ENCODE measurements at places on chromosomes 2 and 18. TPM values are rescaled to one million over a fixed set of nuclear protein-coding genes. Genes with fewer than 3 reads are reported as not detected.
A peak's percentile ranks its signal among the peaks of the same experiment; 100 is the strongest.

HNRNPA3 gene
- total RNA-seq = 71.0 TPM

DNA sequence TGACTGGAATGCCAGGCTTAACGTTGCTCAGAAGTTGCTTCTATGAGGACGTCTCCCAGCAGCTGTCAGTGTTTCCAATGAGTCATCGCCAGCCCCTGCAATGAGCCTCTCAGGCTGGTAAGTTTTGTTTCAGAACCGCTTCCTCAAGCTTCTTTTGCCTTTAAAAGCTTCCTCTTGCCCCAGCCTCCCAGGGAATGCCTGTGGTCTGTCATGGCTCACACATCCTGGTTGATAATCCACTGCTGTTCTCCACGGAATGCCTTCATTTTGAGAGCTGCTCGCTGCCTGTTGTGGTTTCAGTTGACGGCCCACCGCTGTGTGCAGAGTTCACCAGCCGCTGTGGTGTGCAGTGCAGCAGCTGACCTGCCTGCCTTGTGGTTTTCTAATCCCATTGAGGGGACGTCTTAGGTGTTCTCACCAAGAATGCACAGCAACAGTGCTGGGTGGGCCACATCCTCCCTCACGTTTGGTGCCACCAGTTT, 96.4 kb downstream of the RTP5 start:
- no peaks in the 10 kb centered on the region for H3K36me3 ChIP-seq
- H3K4me1 ChIP-seq = no peaks in the 10 kb centered on the region
- no peak overlapping the region for H3K4me3 ChIP-seq
- no peak overlapping the region for H3K27ac ChIP-seq
- H3K27me3 ChIP-seq = no peaks in the 10 kb centered on the region
- no peak for DNase-seq

DNA sequence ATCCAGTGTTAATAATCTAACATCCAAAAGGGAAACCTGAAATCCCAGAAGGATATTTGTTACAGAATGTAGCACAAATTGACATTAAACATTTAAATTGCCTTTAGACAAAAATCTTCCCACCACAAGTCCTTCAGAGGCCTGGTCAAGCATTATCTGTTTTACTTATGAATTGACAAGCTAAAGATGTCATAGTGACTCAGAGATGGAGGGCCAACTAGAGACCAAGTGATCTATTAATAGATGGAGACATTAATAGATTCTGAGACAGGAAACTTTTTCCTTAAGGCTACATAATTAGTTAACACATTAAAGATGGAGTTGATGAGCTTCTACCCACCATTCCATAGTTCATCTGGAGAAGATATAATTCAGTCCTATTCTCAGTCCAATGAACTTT, 526.2 kb downstream of the IRS1 start:
- no peaks in the 10 kb centered on the region for H3K27me3 ChIP-seq
- H3K36me3 ChIP-seq = no peaks in the 10 kb centered on the region
- H3K4me1 ChIP-seq = no peaks in the 10 kb centered on the region
- H3K4me3 ChIP-seq = no peak overlapping the region
- DNase-seq = no peak

DNA sequence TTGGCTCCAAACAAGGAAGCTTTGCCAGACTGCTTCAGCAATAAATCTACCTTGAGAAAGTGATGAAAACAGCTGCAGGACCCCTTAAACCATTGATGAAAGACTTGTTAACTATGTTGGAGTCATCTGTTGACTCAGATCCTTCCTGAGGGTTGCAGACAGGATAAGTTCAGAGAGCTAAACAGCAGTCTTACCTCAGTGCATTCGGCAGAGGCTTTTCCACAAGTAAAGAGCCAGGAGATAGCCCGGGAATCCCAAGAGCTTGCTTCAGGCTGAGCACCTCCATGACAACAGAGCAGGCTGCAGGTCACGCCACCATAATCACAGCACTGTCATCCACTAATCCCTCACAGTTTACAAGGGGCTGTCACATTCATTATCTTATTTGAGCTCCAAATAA, 23.7 kb downstream of the KIAA2012 start:
- no peaks in the 10 kb centered on the region for H3K27me3 ChIP-seq
- peaks cover 2% of the 10 kb centered on the region for H3K4me1 ChIP-seq
- H3K4me3 ChIP-seq = no peak overlapping the region
- no peak for DNase-seq

ST8SIA5 gene
- 0.78 TPM for total RNA-seq

GRCh38 chr18:7567474-7568425, 634 bp downstream of the PTPRM start:
- H3K27me3 ChIP-seq = no peaks in the 10 kb centered on the region
- no peaks in the 10 kb centered on the region for H3K36me3 ChIP-seq
- peak overlapping the region; percentile 94 for H3K27ac ChIP-seq
- peaks cover 7% of the 10 kb centered on the region for H3K4me1 ChIP-seq
- peak overlapping the region; percentile 60 for H3K4me3 ChIP-seq
- peak; percentile 63 for DNase-seq

GRCh38 chr2:168624028-168624427, 168.0 kb downstream of the CERS6 start:
- DNase-seq = no peak
- H3K36me3 ChIP-seq = no peaks in the 10 kb centered on the region
- H3K4me1 ChIP-seq = no peaks in the 10 kb centered on the region
- H3K4me3 ChIP-seq = no peak overlapping the region
- no peak overlapping the region for H3K27ac ChIP-seq
- no peaks in the 10 kb centered on the region for H3K27me3 ChIP-seq

LINC00305 gene
- not detected for total RNA-seq

DNA sequence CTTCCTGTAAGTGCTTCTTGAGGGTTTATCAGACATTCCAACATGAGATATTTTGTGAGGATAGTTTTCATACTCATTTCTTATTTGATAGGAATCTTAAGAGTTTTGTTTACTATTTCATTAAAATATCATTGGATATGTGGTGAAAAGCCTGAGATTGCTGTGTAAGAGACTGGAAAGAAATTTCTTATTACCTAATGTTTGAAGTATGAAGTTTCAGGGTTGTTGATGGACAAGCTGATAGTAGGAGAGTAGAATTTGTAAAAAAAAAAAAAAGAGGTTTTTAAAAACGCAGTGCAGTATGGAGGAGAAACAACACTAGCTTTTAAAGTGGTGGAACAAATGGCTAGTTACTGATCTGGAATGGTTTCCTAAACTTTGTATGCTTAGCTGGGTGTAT, 7.7 kb downstream of the EPB41L5 start:
- no peaks in the 10 kb centered on the region for H3K36me3 ChIP-seq
- no peak overlapping the region for H3K4me3 ChIP-seq
- no peak for DNase-seq
- no peak overlapping the region for H3K27ac ChIP-seq
- no peaks in the 10 kb centered on the region for H3K27me3 ChIP-seq

GRCh38 chr18:57644540-57644939, 22.9 kb upstream of the NARS1 start:
- H3K4me1 ChIP-seq = no peaks in the 10 kb centered on the region
- H3K36me3 ChIP-seq = no peaks in the 10 kb centered on the region
- H3K27ac ChIP-seq = no peak overlapping the region
- no peaks in the 10 kb centered on the region for H3K27me3 ChIP-seq
- no peak overlapping the region for H3K4me3 ChIP-seq
- DNase-seq = no peak

PAX3 gene
- total RNA-seq = not detected

- H3K4me1 ChIP-seq = peaks cover 1% of the 10 kb centered on the region
- H3K27ac ChIP-seq = no peak overlapping the region
- no peaks in the 10 kb centered on the region for H3K36me3 ChIP-seq
- H3K27me3 ChIP-seq = no peaks in the 10 kb centered on the region
Observed at GRCh38 chr18:54968807-54969206, 9.5 kb upstream of the CCDC68 start.

KYNU gene
- 0.48 TPM for total RNA-seq

ANKRD29 gene
- total RNA-seq = 25.7 TPM

GRCh38 chr2:126786765-126787164, 111.9 kb upstream of the TEX51 start:
- H3K4me3 ChIP-seq = no peak overlapping the region
- no peak for DNase-seq
- H3K27ac ChIP-seq = no peak overlapping the region
- H3K27me3 ChIP-seq = no peaks in the 10 kb centered on the region
- no peaks in the 10 kb centered on the region for H3K4me1 ChIP-seq

DNA sequence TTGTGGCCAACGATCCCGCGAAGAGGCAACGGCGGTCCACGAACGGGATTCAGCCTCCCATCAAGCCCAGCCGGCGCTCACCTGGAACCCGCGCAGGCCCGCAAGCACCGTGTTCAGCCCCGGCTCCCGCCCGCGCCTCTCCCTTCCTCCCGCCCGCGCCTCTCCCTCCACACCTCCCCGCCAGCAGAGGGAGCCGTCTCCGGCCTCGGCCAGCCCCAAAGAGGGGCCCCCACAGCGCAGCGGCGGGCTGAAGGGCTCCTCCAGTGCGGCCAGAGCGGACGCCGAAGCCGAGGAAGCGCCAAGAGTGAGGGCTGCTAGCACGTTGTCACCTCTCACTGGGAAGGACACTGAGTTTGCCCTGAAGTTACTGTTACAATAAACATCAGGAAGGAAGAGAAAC, 55.3 kb upstream of the LAPTM4A start:
- H3K4me1 ChIP-seq = no peaks in the 10 kb centered on the region
- no peaks in the 10 kb centered on the region for H3K27me3 ChIP-seq
- H3K27ac ChIP-seq = no peak overlapping the region
- no peaks in the 10 kb centered on the region for H3K36me3 ChIP-seq
- H3K4me3 ChIP-seq = no peak overlapping the region

GRCh38 chr2:129408570-129408969, 570.9 kb upstream of the RAB6C start:
- no peak overlapping the region for H3K27ac ChIP-seq
- H3K27me3 ChIP-seq = no peaks in the 10 kb centered on the region
- no peaks in the 10 kb centered on the region for H3K4me1 ChIP-seq

GRCh38 chr2:128876986-128877983, 558.6 kb upstream of the HS6ST1 start:
- no peak overlapping the region for H3K4me3 ChIP-seq
- no peaks in the 10 kb centered on the region for H3K27me3 ChIP-seq
- no peaks in the 10 kb centered on the region for H3K36me3 ChIP-seq
- H3K4me1 ChIP-seq = no peaks in the 10 kb centered on the region
- no peak for DNase-seq

GRCh38 chr2:221605751-221606240, 33.7 kb upstream of the EPHA4 start:
- H3K27ac ChIP-seq = no peak overlapping the region
- no peaks in the 10 kb centered on the region for H3K27me3 ChIP-seq
- H3K4me1 ChIP-seq = no peaks in the 10 kb centered on the region
- H3K36me3 ChIP-seq = no peaks in the 10 kb centered on the region
- no peak overlapping the region for H3K4me3 ChIP-seq

SERPINB4 gene
- not detected for total RNA-seq

DNA sequence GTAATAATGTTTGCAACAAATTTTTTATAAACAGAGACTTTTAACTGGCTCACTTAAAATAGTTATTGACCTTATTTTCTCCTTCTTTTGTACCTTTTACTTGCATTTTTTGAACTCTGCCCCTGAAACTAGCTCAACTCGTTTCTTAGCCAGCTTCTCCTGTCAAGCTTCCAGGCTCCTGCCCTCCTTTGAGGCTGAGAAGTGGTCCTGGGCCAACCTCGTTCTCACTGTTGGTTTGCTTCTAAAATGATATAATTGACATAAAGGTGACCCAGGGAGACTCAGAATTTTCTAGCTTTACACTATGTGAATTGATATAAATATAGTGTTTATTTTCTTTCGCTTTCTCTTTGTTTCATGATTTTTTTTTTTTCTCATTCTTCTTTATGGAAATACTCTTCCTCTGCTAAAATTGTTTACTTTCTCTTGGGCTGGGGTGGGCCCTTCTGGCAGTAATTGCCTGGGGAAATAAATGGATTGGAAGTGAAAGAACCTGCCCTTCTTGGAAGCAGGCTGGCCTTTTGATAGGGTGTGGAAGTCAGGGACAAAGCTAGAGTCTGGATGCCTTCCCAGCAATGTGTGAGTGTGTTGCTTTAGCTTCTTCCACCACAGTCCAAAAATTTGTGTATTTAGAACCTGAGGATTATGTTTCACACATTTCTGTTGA, 30.7 kb downstream of the GPD2 start:
- H3K36me3 ChIP-seq = no peaks in the 10 kb centered on the region
- H3K4me3 ChIP-seq = peak overlapping the region; percentile 3
- H3K27ac ChIP-seq = no peak overlapping the region
- peak; percentile 54 for DNase-seq

- no peak for DNase-seq
- no peak overlapping the region for H3K27ac ChIP-seq
- H3K4me1 ChIP-seq = no peaks in the 10 kb centered on the region
- H3K27me3 ChIP-seq = no peaks in the 10 kb centered on the region
- H3K36me3 ChIP-seq = no peaks in the 10 kb centered on the region
- no peak overlapping the region for H3K4me3 ChIP-seq
Observed at GRCh38 chr2:140498360-140498759, 1632.5 kb downstream of the LRP1B start.
